ENCODE measurements at places on chromosomes 16 and 17. TPM values are rescaled to one million over a fixed set of nuclear protein-coding genes. Genes with fewer than 3 reads are reported as not detected.

RAB26 gene
- 0.97 TPM for total RNA-seq

NPIPB12 gene
- total RNA-seq = 15.1 TPM

HID1 gene
- total RNA-seq = 3.5 TPM

TPSG1 gene
- total RNA-seq = not detected

CACNG3 gene
- total RNA-seq = not detected

FBXO31 gene
- 25.9 TPM for total RNA-seq

TERB1 gene
- under 0.01 TPM for total RNA-seq

TRIM72 gene
- total RNA-seq = not detected

AOC2 gene
- total RNA-seq = 0.43 TPM

HEATR9 gene
- total RNA-seq = not detected

KRTAP9-2 gene
- total RNA-seq = not detected

PRKCB gene
- not detected for total RNA-seq

NRN1L gene
- total RNA-seq = not detected

ACSM2A gene
- total RNA-seq = not detected

KRTAP2-1 gene
- not detected for total RNA-seq

PPP1R27 gene
- total RNA-seq = not detected

TEKT1 gene
- not detected for total RNA-seq

PERCC1 gene
- not detected for total RNA-seq

MT1G gene
- total RNA-seq = not detected

PHLPP2 gene
- 17.3 TPM for total RNA-seq

FZD2 gene
- total RNA-seq = 35.4 TPM

ABCA10 gene
- total RNA-seq = 0.64 TPM

PRDM7 gene
- total RNA-seq = not detected

All from fibroblast of villous mesenchyme (primary cell).